Hematopoietic multipotent progenitor cell treated with erythropoietin and hydrocortisone succinate and interleukin-3 and kit ligand, for 8 days (in vitro differentiated cells): ENCODE measurements at places on chromosomes 1 and 21.

DNA sequence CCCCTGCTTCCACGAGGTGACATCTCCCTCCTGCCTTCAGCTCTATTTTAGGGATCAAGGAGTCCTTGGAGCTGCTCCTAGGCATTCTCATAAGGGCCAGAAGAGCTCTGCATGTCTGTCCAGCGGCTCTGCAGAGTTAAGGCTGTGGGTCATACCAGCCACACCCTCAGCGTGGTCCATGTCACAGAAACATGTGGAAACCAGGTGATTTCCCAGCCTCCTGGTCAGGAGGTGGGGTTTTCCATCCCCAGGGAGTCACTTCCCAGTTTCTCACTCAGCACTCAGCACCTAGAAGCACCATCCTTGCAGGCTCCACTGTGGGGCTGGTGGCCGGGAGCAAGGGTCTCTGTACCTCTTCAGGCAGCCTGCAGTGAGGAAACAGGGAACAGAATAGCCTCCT, 1.4 kb upstream of the TNFRSF1B start:
- no peak for DNase-seq

DNA sequence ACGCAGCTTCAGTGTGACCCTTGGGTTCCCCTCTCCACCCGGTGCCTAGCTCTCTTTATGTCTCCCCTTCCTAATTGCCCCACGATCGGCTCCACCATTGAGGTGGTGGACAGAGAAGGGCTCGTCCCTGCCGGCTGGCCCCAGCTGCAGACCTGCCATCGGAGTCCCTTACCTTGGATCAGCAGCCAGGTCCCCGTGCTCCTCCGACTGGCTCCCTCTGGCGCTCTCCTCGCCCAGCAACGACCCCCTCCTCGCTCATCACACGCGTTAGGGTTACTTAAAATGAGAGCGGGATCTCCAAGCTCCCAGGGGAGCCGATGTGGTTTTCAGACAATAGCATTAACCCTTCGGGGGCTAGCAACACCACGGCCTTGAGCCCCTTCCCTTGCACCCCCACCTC, 8.1 kb upstream of the ETV3L start:
- DNase-seq, result no peak

- DNase-seq, result no peak
Measured at GRCh38 chr1:67879485-67879884, 46.2 kb upstream of the GNG12 start.

- no peak for DNase-seq
Measured at GRCh38 chr1:14788080-14788479, 189.6 kb downstream of the KAZN start.

DNA sequence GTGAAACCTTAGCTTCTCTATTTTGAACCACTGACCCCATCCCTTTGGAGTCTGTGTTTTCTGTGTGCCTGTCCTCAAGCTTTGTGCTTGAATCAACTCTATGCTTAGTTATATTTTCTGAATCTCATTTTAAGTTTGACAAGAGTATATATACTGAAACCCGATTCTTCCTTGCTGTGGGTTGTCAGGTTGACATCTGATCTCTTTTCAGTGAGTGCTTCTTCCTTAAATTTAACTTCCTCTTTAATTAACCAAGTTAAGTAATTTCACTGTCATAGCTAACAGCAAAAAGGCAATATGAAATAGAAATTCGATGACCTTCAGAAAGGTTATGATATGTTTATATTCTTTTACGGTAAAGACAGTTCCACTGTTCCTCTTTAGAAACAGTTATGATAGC, 69.4 kb downstream of the C1orf21 start:
- DNase-seq, result no peak

- DNase-seq, result no peak
Measured at GRCh38 chr1:12195416-12195815, 28.6 kb downstream of the TNFRSF1B start.

- peak; percentile 49 for DNase-seq
Measured at GRCh38 chr1:26125946-26126320, 14.3 kb downstream of the PDIK1L start.

GRCh38 chr1:190759807-190760206, 282.1 kb upstream of the BRINP3 start:
- peak; percentile 50 for DNase-seq

GRCh38 chr1:78420181-78420580, 70.6 kb upstream of the PTGFR start:
- no peak for DNase-seq

GRCh38 chr1:185824106-185824505, 89.9 kb downstream of the HMCN1 start:
- no peak for DNase-seq

DNA sequence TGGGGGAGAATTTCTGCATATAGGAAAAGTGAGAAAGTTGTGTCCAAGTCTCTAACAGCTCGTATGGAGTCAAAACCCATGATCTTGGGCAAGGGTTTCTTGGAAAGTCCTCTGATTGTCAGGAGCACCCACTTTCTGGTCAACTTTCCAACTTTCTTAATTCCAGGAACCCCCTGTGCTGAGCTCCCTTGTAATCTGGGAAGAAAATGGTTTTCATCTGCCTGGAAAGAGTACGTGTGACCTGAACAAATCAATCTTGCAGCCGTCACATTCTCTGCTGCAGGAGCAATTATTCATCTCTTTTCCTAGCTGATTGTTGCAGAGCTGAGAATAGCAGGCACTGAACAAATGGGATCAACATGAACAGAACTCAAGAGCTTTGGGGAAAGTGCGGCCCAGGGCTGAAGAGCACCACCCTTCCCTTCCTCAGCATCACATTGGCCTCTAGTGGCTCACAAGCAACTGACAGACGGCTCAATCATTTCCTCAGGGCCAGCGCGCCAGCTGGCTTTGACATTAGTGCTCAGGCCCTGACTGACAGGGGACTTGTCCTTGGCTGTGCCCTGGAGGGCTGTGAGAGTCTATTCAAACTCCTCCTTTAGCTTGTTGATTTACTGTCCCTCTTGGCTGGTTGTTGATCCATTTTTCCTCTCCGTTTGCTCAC, 295.2 kb downstream of the HLX start:
- DNase-seq, result no peak

- no peak for DNase-seq
Measured at GRCh38 chr1:17587693-17588047, 48.2 kb downstream of the ARHGEF10L start.

- no peak for DNase-seq
Measured at GRCh38 chr1:26493267-26493666, 21.0 kb downstream of the HMGN2 start.

- no peak for DNase-seq
Measured at GRCh38 chr1:109819906-109820305, 56.2 kb upstream of the EPS8L3 start.

DNA sequence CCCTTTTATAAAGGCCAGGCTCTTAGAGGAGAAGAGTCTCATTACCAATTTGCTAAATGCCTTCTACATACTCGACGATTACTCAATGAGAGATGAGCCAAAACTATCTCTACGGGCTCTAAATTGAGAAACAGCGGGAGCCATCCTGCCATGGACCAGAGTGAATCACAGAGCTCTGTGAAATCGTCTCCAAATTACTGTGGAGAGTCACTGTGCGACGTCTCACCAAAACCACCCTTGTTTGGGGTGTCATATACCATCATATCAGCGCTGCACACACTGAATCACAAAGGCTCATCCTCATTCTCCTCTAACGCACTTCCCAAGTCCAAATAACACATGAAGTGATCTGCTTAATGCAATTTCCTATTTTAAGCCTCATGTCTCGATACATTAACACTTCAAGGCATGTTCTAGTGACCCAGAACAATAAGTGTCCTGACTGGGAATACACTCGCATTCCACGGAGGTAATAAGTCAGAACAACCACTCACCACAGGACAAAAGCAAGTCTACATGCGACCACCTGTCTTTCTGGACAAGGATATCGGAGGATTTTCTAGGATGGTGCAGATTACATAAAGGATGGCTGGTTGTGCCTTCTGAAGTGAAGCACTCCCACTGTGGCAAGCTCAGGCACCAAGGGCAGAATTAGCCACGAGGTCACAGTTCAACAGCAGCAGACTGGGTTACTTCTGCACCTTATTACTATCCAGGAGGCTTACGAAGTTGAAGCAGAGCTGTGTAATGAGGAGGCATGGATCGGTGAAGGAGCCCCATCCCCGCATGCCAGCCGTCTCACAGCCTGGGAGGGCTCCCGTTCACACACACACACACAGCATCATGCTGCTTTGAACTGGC, 44.3 kb downstream of the NID1 start:
- no peak for DNase-seq

- no peak for DNase-seq
Measured at GRCh38 chr1:183989078-183989577, 48.4 kb downstream of the COLGALT2 start.

GRCh38 chr1:81114191-81114590, 686.5 kb upstream of the ADGRL2 start:
- DNase-seq, result no peak

GRCh38 chr1:176696689-176697088, 233.7 kb downstream of the PAPPA2 start:
- no peak for DNase-seq

DNA sequence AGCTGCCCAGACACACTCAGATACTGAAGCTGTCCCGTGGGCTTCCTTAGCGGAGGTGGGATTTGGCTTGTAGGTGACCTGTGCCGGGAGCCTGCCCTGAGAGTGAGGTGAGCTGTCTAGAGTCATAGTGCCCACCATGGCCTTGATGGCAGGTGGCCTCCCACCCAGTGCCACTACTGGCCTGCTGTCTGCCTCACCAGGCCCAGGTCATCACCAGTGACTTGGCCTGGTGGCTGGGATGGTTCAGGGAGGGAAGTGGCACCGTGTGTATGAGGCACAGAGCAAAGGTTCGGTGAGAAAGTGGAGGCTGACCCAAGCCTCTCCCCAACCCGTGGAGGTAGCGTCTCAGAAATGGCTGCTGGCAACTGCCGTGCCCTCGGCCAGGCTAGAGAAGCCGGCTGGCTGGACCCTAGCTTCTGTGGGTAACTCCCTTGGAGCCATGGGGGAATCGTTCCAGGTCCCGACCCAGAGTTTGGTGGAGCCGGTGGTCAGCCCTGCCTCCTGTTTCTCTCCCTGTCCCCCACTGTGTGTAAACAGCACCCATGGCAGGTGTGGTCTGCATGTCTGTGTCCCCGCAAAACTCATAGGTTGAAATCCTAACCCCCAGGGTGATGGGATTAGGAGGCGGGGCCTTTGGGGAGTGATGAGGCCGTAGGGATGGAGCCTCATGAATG, 155.4 kb upstream of the C1orf174 start:
- no peak for DNase-seq

- no peak for DNase-seq
Measured at GRCh38 chr1:232018231-232019025, 391.8 kb downstream of the DISC1 start.

DNA sequence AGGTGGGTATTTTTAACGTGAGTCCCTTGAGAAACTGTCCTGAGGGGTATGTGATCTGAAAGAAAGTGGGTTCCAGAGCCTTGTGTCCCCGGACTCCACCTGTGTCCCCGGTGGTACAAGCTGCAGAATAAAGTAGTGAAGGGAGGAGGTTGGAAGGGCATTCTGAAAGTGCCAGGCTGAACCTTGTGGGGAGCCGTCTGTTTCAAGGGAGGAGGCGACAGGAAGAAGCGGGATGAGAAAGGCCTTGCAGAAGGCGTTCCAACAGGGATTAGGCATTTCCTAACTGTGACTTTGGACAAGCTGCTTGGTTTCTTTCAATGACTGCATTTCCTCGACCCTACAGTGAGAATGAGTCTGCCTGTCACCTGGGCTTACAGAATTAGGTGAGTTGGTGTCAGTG, 5.8 kb downstream of the FOXD3 start:
- no peak for DNase-seq

- DNase-seq, result no peak
Measured at GRCh38 chr1:5751163-5751540, 241.1 kb downstream of the NPHP4 start.

DNA sequence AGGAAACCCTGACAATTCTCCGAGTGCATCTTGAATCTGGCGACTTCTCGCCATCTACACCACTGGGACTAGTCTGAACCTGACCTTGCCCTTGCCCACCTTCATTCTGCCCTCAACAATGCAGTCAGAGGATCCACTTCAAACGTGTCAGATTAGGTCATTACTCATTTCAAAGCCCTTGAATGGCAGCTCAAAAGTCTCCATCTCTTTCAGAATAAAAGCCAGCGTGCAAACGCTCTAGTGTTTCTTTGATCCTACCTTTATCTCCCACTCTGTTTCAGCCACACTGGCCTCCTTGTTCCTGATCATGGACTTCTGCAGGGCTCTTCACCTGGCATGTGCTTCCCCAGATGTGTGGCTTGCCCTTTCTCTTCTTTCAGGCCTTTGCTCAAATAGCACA, 31.3 kb downstream of the SLC30A1 start:
- DNase-seq, result no peak
